Right lung (tissue), 10 donors: ENCODE measurements at places on chromosomes 6 and 20. TPM values are rescaled to one million over a fixed set of nuclear protein-coding genes. Genes with fewer than 3 reads are reported as not detected.

DNA sequence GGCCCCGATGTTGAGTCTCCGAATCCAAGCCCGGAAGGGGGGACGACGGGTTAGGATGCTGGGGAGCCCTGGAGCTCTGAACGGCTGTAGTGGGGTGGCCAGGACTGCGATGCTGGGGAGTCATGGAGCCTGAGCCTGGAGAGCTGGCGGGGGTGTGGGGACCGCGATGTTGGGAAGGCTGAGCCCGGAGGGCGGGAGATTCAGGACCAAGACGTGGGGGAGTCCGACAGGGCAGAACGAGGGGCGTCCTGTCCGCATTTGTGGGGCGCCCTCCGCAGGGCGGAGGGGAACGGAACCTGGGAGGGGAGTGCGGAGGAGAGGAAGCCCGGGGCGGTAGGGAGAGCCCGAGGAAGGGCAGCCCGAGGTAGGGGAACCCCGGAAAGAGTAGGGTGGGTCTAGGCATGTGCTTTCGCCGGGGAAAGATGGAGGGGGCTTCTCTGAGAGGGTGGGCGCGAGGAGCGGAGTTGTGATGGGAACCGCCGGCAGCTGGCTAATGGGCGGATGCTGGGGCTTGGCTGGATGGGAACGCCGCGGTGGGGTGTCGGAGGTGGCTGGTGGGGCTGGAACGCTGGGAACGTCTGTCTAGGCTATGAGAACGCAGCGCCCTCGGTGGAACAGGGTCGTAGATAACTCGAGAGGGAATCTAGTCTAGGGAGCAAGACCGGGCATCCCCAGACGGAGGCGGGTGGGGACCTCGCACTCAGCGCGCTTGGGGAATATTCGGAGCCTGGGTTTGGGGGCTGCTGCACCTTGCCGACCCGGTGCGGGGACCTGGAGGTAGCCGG, 684 bp downstream of the PAQR8 start:
- DNase-seq = peak; percentile 27

DNA sequence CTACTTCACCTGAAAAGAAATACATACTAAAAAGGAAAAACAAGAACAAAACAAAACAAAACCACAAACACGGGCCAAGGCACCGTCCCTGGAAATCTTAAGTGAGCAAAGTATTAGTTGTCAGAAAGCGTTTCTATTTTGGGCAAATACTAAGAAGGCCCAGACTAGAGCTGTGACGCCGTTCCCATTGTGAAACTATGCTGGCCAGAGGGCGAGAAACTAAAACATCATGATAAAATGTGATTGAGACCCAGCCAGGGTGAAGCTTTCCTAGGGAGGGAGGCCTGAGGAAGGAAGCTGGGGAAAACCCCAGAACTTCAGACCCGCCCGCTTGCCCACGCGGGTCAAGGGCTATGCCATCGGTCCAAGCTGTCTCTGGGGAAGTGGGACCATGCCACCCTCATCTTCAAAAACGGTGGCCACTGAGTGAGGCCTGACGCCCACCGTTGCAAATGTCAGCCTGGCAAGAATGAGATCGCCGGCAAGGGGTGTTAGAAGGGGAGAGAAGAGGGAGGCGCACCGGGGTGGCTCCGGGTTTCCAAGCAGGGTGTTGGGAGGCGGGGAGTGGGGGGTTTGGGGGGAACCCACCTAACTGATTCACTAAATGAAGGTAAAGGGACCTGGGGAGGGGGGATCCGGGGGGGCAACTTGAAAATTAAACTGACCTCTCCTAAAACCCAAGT, 1950.9 kb upstream of the DEFB115 start:
- no peak for DNase-seq

- no peak for DNase-seq
Measured at GRCh38 chr20:44807684-44808056, 2.7 kb downstream of the RIMS4 start.

DNA sequence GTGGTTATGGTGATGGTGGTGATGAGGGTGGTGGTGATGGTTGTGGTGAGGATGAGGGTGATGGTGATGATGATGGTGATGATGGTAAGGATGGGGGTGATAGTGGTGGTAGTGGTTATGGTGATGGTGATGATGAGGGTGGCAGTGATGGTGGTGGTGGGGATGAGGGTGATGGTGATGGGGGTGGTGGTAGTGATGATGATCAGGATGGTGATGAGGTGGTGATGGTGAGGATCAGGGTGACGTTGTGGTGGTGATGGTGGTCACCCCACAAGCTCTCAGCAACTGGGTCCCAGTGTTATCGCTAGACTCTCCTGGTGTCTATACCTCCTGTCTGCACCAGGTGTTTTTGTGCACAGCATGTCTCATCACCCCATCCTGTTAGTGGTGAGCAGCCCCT, 85.0 kb downstream of the TMEM242 start:
- no peak for DNase-seq

The ESR1 gene
- 1.7 TPM for polyA plus RNA-seq

DNA sequence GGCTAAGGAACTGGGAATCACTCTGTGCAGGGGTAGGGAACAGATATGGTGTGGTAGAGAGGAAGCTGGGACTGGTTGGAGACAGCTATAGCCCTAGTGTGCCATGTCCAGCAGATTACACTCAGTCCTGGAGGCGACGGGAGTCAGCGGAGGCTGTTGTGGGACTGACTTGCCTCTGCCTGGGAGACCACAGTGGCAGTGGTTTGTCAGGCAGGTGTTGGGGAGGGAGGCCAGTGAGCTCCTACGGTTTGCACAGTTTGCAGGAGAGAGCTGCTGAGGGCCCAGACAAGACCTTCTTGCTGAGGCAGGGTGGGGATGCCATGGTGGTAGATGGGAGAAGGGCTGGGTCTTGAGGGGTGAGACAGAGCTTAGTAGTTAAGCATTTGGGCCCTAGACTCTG, 4.9 kb downstream of the PLCG1 start:
- no peak for DNase-seq

The PPDPF gene
- 314 TPM for polyA plus RNA-seq

- no peak for DNase-seq
Measured at GRCh38 chr6:125519367-125519766, 217.6 kb upstream of the HDDC2 start.

- no peak for DNase-seq
Measured at GRCh38 chr6:12258591-12259075, 31.5 kb upstream of the EDN1 start.

- DNase-seq = no peak
Measured at GRCh38 chr6:56899753-56900152, 55.2 kb upstream of the BEND6 start.

- peak; percentile 46 for DNase-seq
Measured at GRCh38 chr20:2524709-2525506, 11.5 kb upstream of the TMC2 start.

The IL17A gene
- not detected for polyA plus RNA-seq

GRCh38 chr6:167735084-167735950, 91.4 kb upstream of the AFDN start:
- DNase-seq = no peak

DNA sequence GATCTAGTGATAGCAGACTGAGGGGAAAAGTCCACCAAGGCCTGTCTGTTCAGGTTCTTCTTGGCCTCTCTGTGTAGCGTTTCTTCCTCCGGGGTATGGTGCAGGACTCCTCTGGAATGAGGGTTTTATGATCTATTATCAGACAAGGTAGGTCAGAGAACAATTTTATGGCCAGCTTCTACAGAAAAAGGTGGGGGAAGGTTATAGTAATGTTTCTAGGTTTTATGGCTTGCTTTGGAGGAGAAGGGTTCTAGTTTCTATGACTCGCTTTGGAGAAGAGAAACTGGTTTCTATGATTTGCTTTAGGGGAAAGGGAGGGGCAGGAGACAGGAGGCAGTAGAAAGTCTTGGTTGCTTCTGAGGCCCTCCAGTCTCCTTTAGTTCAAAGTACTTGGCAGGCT, 144.8 kb upstream of the LAMA2 start:
- no peak for DNase-seq

- DNase-seq = no peak
Measured at GRCh38 chr6:47182291-47182957, 127.3 kb downstream of the TNFRSF21 start.

DNA sequence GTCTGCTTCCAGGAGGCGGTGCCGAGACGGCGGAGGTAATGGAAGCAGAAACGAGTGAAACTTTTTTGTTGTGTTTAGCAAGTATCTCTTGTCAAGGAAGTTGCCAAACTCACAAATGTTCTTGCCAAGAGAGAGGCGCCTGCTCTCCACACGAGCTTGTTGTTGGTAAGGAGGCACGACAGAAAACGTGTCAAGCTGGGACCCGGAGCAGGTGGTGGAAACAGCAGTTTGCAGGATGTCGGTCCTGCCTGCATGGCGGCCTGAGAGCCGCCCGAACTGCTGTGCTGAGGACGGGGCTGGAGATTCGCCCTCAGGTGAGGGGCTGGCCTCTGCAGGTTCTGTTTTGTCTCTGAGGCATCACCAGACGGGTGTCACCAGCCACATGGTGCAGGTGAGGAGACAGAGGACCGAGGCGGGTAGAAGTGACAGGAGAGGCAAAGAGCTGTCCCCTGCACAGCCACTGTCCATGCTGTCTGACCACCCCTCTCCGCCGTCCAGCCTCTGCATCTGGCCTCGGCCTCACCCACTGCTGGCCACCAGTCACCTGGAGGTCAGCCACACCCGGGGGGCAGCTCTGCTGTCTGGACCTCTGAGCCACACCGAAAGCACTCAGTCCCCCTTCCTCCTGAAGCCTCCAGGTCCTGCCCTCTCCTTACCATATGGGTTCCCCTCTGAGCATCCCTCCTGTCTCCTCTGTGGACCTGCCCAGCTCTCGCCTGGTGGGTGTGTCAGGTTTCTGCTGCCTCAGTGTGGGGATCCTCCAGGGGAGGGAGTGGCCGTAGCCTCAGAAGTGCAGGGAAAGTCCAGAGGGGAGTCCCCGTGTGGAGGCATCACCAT, 261.5 kb downstream of the TAF4 start:
- DNase-seq = no peak

DNA sequence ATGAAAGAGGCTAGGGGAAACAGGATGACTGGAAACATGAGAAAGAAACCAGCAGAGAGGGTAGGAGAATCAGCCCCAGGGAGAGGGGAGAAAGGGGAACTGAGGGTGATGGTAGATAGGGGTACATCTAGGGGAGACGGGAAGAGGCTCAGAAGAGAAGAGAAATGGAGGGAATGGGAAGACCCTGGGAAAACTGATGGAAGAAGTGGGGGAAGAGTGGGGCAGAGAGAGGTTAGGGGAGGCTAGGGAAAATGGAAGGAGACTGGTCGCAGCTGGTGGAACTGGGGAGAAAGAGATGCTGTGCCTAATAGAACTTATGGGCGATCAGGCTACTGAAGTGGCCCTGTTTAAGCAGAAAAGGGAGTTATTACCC, 548 bp downstream of the PROCR start:
- no peak for DNase-seq

DNA sequence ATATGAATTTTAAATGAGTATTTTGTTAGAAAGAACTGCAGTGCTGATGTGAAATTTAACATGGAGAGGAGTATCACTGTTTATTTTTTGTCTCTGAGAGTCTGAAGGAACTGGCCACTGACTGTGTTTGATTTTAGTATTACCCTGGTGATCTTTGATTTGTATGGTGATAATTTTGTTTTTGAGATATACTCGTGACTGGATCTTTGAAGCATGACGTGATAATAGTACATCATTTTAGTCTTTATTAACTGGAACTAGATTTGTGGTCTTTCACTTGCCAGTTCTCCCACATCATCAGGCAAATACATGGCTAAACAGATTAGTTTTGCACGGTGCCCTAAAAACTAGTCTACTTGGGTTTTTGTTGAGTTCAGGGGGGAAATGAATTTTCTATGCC, 55.5 kb downstream of the ARID1B start:
- peak; percentile 49 for DNase-seq

DNA sequence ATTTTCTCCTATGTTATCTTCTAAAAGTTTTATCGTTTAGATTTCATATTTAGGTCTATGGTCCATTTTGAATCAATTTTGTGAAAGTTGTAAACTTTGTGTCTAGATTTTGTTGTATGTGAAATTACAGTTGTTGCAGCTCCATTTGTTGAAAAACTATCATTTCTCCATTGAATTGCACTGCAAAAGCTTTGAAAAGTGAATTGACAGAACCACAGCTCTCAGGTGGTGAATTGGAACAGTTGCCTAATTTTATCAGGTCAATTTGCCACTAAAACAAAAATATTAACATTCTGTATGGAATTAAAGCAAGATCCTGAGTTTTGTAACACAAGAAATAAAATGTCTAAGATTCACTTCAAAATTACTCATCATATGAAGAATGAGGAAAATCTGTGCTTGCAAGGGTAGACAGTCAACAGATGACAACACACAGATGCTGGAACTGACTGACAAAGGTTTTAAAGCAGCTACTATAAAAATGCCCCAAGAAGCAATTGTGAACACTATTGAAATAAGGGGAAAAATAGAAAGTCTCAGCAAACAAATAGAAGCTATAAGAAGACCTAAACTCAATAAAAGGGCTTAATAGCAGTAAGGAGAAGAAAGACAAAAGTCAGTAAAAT, 346.7 kb downstream of the PAX1 start:
- DNase-seq = no peak

GRCh38 chr20:11929947-11930346, 12.3 kb downstream of the BTBD3 start:
- DNase-seq = no peak

- no peak for DNase-seq
Measured at GRCh38 chr20:44357020-44357419, 1.5 kb downstream of the HNF4A start.

The DNMT3B gene
- 5.6 TPM for polyA plus RNA-seq

The SDCBP2 gene
- polyA plus RNA-seq = 3.8 TPM

GRCh38 chr6:105836379-105836778, 249.8 kb upstream of the PRDM1 start:
- DNase-seq = no peak

The RCAN2 gene
- polyA plus RNA-seq = 2.6 TPM

DNA sequence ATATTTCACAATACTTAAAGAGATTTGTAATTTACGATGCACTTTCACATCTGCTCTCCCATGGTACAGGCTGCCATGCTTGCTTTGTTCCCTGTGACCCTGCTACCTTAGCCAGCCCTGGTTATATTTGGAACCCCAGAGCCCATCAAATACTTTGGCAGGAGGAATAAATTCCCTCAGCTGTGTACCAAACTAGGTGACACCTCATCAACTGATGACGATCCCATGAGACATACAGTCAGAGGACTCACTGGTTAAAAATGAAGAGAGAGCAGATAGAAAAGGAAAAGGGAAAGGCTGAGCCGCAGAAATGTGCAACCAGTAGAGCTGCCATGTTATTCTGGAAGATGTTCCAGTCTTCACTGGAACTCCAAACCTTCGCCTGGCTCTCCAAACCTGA, 120.0 kb downstream of the SIM1 start:
- no peak for DNase-seq

GRCh38 chr6:21529431-21529830, 64.1 kb upstream of the SOX4 start:
- no peak for DNase-seq
